ENCODE measurements at places on chromosomes 11 and 22. TPM values are rescaled to one million over a fixed set of nuclear protein-coding genes. Genes with fewer than 3 reads are reported as not detected.

DNA sequence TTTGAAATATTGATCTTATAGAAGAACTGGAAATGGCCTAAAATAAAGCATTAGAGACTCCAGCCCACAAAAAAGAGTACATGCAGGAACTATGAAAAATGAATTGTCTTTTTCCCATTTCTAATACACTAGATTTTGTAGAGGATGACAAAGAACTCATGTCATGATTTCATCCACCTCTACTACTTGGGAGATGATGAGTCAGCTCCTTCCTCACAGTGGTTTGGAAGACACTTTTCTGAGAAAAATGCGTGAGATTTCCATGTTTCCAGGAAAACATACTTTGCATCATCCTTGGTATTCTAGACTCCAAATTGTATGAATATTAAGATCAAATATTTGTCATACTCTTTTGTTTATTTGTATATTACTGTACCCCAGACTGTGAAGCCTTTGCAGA, 500.5 kb downstream of the FAM181B start:
- no peak for DNase-seq
- H3K4me1 ChIP-seq, result no peaks in the 10 kb centered on the region
- no peaks in the 10 kb centered on the region for H3K36me3 ChIP-seq
- no peaks in the 10 kb centered on the region for H3K27me3 ChIP-seq
- H3K27ac ChIP-seq, result no peak overlapping the region

DNA sequence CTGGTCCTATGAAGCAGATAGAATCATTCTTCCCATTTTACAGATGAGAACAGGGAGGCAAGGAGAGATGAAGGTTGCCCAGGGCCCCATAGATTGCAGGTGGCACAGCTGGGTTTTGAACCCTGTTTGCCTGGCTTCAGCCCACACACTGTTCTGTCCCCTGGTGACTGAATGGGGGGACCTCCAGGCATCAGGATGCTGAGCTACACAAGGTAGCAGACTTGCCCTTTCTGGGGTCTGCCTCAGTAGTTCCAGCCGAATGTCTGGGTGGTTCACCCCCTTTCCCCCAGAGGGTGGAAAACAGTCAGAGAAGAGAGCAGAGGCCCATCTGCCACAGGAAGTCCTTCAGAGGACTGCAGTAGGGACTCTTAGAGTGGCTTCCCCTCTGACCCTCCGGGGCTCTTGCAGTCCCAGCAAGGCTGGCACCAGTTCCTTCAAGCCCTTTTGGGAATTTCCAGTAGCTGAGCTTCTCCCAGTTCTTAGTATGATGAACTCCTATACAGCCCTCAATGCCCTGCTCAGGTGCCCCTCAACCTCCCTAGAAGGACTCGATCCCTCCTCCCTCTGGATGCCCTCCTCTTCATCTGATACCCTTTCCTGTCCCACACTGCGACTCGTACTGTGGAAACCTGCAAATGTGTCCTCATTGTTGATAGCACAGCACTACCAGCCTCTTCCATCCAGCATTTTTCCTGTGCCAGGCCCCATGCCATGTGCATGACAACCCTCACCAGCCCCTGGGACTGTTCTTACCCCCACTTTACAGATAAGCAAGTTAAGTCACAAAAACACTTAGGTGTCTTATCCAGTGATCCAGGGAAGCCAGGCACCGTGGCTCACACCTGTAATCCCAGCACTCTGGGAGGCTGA, 82.8 kb downstream of the IGLL1 start:
- no peaks in the 10 kb centered on the region for H3K4me1 ChIP-seq
- H3K36me3 ChIP-seq, result no peaks in the 10 kb centered on the region
- H3K27ac ChIP-seq, result no peak overlapping the region
- H3K27me3 ChIP-seq, result no peaks in the 10 kb centered on the region
- DNase-seq, result peak; percentile 35

The CD3D gene
- not detected for total RNA-seq

The NEFH gene
- 1.8 TPM for total RNA-seq

The FOXRED2 gene
- total RNA-seq, result 4.6 TPM

The CELSR1 gene
- total RNA-seq, result 2.2 TPM

The CARNS1 gene
- 0.16 TPM for total RNA-seq

GRCh38 chr11:36306888-36307287, 10.8 kb downstream of the PRR5L start:
- H3K4me3 ChIP-seq, result no peak overlapping the region
- no peaks in the 10 kb centered on the region for H3K36me3 ChIP-seq
- no peaks in the 10 kb centered on the region for H3K4me1 ChIP-seq

The SYT13 gene
- 3.9 TPM for total RNA-seq

GRCh38 chr11:25065746-25066145, 568.9 kb downstream of the LUZP2 start:
- H3K27me3 ChIP-seq, result no peaks in the 10 kb centered on the region
- H3K4me3 ChIP-seq, result no peak overlapping the region
- no peak overlapping the region for H3K27ac ChIP-seq
- no peaks in the 10 kb centered on the region for H3K36me3 ChIP-seq
- no peak for DNase-seq

DNA sequence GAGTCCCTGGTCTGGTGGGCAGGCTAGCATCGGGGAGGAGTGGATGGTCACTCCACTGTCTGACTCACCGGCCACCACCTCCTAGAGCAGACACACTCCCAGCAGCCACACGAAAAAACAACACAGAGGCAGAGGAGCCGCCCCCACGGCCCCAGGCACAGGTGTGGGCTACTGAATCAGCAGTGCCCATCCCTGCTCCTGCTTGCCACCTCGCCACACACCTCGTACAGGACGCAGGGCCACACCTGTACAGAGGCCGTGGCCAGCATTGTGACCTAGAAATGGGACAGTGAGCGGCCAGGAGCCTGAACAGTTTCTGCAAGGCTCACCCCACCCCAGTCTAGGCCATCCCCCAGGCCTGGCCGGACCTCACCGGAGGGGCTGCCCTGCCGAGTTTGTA, 14.0 kb downstream of the TRIM29 start:
- DNase-seq, result no peak
- no peak overlapping the region for H3K27ac ChIP-seq
- no peak overlapping the region for H3K4me3 ChIP-seq
- H3K27me3 ChIP-seq, result no peaks in the 10 kb centered on the region

DNA sequence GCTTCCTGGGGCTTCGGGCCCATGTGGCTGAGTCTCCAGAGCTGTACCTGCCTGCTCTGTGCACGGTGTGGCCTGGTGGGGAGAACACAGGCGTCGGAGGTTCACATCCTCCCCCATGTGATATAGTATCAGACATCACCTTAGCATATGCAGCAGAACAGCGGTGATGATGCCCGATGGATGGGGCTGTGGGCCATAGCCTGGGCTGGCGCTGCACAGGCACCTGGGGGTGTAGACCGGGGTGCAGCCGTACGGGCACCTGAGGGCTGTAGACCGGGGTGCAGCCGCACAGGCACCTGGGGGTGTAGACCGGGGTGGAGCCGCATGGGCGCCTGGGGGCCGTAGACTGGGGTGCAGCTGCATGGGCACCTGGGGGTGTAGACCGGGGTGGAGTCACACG, 29.2 kb downstream of the NADSYN1 start:
- H3K4me3 ChIP-seq, result no peak overlapping the region
- no peaks in the 10 kb centered on the region for H3K27me3 ChIP-seq
- H3K4me1 ChIP-seq, result no peaks in the 10 kb centered on the region
- no peak overlapping the region for H3K27ac ChIP-seq
- peaks cover 50% of the 10 kb centered on the region for H3K36me3 ChIP-seq
- no peak for DNase-seq

The MUC6 gene
- total RNA-seq, result not detected

DNA sequence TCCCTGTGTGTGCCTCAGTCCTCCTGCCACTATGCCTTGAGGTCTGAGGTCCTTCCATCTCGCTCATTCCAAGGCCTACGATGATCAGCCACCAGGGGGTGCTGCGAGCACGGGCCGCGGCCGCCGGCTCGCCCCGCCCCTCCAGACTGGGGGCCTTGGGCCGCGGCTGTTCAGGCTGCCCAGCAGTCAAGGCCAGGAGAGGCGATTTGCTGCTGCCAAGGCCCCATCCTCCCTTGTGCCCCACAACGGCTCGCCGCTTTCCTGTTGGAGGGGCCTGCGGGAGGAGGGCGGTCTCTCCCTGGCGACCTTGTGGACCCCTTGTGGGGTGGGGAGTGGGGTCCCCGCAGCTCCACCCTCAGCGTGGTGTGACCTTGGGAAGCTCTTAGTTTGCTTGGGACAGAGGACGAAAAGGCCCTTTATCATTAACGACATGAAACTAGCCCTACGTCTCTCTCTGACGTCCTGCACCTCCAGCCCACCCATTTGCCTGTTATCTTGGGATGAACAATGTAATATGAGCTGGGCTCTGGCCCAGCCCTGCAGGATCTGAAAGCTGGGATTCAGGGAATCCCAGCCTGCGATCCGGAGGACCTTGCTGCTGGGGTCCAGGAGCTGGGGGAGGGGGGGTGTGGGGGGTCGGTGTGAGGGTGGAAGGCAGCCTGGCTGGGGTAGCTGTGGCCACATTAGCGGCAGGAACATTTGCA, 5.3 kb upstream of the GALR3 start:
- no peaks in the 10 kb centered on the region for H3K4me1 ChIP-seq
- DNase-seq, result peak; percentile 90
- H3K27me3 ChIP-seq, result peaks cover 35% of the 10 kb centered on the region
- H3K4me3 ChIP-seq, result peak overlapping the region; percentile 48

- no peaks in the 10 kb centered on the region for H3K4me1 ChIP-seq
- H3K4me3 ChIP-seq, result no peak overlapping the region
- no peaks in the 10 kb centered on the region for H3K27me3 ChIP-seq
- H3K27ac ChIP-seq, result no peak overlapping the region
- DNase-seq, result no peak
- H3K36me3 ChIP-seq, result peaks cover 1% of the 10 kb centered on the region
Observed at GRCh38 chr11:124113890-124114289, 1.4 kb upstream of the VWA5A start.
